ENCODE measurements at places on chromosomes 4 and X. TPM values are rescaled to one million over a fixed set of nuclear protein-coding genes. Genes with fewer than 3 reads are reported as not detected.

The HHIP gene
- total RNA-seq: not detected

The EFHC2 gene
- total RNA-seq: 11.7 TPM

The PCDH19 gene
- 0.38 TPM for total RNA-seq

The ZFYVE28 gene
- total RNA-seq: 5.6 TPM

The TMEM185A gene
- 42.2 TPM for total RNA-seq

The ARHGAP36 gene
- not detected for total RNA-seq

The CD99 gene
- total RNA-seq: 306 TPM

The TAB3 gene
- 12.6 TPM for total RNA-seq

The CFP gene
- 3.0 TPM for total RNA-seq

The SLC16A2 gene
- 6.1 TPM for total RNA-seq

The TLR10 gene
- not detected for total RNA-seq

The CXCL8 gene
- 0.30 TPM for total RNA-seq

The ZNF157 gene
- total RNA-seq: not detected

The GATA1 gene
- total RNA-seq: not detected

The DGAT2L6 gene
- total RNA-seq: not detected

The GUCY1B1 gene
- 12.6 TPM for total RNA-seq

The DCX gene
- 0.05 TPM for total RNA-seq

The SPRY1 gene
- total RNA-seq: 39.7 TPM

The SYTL4 gene
- 2.1 TPM for total RNA-seq

The CC2D2A gene
- 9.6 TPM for total RNA-seq

The FAM53A gene
- total RNA-seq: 0.71 TPM

The GLRB gene
- 12.0 TPM for total RNA-seq

The RTL9 gene
- total RNA-seq: 0.66 TPM

The LDB2 gene
- 29.6 TPM for total RNA-seq

The STK32B gene
- total RNA-seq: 0.55 TPM

The FAM47C gene
- not detected for total RNA-seq

The ARHGAP4 gene
- 10.0 TPM for total RNA-seq

The TREX2 gene
- total RNA-seq: not detected

The XAGE2 gene
- total RNA-seq: not detected

The SEPSECS gene
- 4.9 TPM for total RNA-seq

The MAGEB2 gene
- total RNA-seq: not detected

The IQSEC2 gene
- total RNA-seq: 17.1 TPM

The NAP1L3 gene
- 7.0 TPM for total RNA-seq

The SPANXA2 gene
- total RNA-seq: not detected

The SYP gene
- total RNA-seq: 1.6 TPM

The MID1IP1 gene
- total RNA-seq: 30.9 TPM

The C4orf17 gene
- total RNA-seq: not detected

The MEPE gene
- not detected for total RNA-seq

The ASB9 gene
- total RNA-seq: 1.3 TPM

The FGFBP1 gene
- total RNA-seq: not detected

The PTCHD1 gene
- total RNA-seq: 0.22 TPM

The MAGEB17 gene
- total RNA-seq: not detected

The SLITRK4 gene
- 0.30 TPM for total RNA-seq

The UGT2B15 gene
- total RNA-seq: not detected

The LRCH2 gene
- 1.0 TPM for total RNA-seq

The CT45A5 gene
- total RNA-seq: not detected

The PNMA6A gene
- total RNA-seq: 1.4 TPM

All from left ventricle myocardium inferior (tissue), 1 donor.